Activated CD4-positive, alpha-beta T cell treated with anti-CD3 and anti-CD28 coated beads for 1 hour (primary cell): ENCODE measurements at places on chromosomes 6 and 20.

DNA sequence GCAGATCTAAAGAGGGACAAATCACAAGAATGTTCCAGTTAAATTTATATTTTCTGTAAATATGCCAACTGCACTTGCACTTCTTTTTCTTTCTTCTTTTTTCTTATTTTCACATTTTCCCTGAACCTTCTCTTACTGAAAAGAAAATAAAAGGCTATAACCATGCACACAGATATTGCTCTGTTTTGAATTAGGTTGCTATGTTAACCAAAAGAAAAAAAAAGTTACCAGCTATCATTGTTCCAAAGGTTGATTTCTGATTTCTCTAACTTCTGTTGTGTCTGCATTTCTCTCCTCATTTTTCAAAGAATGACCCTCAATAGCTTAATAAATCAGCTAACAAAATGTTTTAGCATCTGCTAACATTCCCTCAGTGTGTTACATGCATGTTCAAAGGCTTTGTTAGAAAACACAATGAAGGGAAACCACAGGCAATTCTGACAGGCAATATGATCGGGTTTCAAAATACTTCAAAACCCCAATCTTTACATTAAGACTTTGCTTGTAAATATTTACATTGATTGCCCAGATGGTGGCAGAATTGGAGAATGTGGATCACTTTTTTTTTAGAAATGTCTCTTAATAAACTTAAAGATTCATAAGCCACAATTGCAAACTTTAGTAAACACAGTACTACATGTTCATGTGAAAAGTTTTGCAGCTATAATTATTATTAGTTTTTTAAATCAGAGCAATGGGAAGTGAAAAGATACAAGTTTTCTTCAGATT, 928.3 kb upstream of the FLRT3 start:
- no peak for DNase-seq

DNA sequence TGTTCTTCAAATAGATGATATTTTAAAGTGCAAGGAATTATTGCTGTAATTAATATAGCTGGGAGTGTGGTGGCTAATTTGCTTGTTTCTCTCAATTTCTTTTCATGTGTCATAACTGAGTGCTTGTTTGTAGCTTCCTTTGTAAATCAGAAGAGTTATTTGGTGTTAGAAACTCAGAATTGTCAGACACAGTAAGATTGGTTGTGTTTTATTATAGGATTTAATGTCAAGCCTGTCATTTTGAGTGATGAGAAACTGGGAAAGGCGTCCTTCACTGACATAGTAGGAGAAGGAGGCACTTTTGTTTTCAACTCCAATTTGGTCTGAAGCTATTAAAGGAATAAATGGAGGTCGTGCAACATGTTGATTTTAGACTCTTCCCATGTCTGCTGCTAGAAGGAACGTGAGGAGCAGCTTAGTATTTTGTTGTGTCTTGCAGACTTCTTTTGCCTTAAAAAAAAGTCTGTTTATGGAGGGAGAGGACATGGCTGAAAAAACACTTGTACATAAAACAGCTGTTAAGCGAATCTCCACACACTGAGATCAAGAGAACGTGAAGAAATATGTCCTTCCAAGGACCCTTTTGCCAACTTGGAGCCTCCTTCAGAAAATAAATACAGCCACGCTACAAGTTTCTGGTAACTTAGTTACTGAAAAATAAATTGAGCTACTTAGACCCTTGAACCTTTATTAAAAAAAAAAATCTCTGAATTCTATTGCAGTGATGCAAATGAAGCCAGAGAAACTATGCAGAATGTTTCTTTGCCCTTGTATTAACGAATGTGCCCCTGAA, 59.5 kb downstream of the BMP6 start:
- DNase-seq = no peak

DNA sequence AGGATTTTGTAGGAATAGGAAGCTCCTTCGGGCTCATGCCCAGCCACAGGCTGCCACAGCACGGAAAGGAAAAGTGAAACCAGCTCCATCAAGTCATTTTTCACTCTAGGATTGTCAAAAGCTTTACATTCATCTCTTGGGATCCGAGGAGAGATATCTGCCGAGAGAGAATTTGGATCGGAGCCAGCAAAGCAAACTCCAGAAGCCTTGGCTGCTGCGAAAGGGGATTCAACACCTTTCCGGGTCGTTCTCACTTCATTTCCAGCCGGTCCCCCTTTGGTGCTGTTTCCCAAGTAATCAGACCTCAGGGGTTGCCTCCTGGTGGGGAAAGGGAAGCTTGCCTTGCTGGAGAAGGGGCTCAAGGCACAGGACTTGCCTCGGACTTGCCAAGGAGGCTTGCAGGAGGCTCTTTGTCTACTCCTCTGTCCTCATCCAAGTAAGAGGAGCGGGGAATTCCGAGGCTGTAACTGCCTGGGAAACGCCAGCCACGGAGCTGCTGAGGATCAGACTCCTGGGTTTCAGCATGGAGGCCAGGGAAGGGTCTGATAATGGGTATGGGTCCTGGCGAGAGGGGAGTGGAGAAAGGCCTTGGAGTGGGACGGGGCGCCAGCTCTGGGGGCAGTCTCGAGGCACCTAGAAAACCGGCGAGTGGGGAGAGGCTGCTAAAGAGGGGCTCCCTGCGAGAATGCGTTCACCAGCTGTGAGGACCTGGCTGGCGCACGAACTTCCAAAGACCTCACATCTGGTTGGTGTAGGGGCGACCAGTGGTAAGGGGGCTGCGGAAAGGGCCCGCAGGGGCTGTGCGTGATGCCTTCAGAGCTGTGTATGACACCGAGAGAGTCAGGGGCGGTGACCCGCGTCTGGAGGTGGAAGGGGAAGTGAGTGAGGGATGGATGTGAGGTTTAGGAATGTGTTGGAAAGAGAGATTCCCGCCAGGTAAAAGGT, 702 bp downstream of the ETV7 start:
- no peak for DNase-seq

DNA sequence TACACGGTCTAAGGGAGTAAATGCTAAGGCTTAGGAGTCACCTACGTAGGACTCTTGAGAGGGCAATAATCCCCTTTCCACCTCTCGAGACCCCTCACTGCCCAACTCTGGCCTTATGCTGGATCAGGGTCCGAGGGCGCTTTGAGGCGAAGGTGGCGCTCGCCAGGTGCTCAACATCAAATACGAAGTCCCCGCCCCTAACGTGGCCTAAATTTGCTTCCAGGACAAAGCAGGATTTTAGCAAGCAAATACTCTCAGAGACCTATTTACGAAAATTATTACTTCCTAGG, 406 bp upstream of the TRIM26 start:
- DNase-seq = no peak
